ENCODE measurements at places on chromosomes 3 and 15.
A peak's percentile ranks its signal among the peaks of the same experiment; 100 is the strongest.

GRCh38 chr3:149352556-149352955, 19.1 kb upstream of the TM4SF18 start:
- DNase-seq, result peak; percentile 69

- DNase-seq, result peak; percentile 39
Observed at GRCh38 chr15:84982301-84982920, 755 bp downstream of the PDE8A start.

DNA sequence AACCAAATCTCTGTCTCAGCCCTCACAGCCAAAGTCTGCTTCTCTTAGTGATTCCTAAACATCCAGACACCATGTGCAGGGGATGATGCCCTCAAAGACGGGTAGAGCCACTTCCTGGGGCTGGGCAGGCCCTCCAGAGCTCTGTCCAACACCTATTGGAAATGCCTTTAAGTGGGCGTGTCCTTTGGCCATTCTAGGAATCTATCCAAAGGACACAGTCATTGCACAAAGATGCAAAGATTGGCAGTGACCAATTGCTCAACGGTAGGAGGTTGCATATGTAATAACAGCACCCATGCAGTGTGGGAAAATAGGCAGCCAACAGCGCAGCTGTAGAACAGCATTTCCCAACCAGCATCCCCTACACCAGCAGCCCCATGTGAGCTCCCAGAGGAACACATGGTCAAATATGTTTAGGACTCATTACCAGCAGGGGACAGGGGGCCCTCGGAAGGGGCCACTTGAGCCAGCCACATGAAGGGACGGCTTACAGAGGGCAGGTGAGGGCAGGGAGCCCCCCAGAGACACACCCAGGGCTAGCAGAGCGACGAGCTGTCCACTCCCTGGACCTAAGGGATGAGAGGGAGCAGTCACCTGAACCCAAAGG, 142.8 kb upstream of the IQSEC1 start:
- DNase-seq, result no peak

- no peak for DNase-seq
Observed at GRCh38 chr15:62052713-62053112, 7.5 kb downstream of the VPS13C start.

- DNase-seq, result no peak
Observed at GRCh38 chr3:188513662-188514328, 359.8 kb downstream of the LPP start.

- DNase-seq, result no peak
Observed at GRCh38 chr3:115685097-115685496, 61.8 kb downstream of the GAP43 start.

DNA sequence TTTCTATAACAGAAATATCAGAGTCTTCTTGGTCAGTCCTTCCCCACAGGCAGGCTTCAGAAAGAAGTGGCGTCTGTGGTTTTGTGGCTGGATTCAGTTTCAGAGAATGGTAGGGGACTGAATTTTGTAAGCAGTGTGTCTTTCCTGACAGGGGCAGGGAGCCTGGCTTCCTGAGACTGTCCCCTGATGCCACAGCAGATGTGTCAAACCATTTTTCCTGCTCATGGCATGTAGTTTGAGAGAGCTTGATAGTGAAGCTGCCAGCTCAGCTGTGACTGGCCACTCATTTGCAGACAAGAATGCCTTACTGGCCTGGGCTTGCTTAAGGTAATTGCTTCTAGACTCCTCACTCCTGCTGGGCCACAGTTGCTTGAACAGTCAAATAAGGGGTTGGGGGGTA, 26.4 kb downstream of the LARS2 start:
- no peak for DNase-seq

DNA sequence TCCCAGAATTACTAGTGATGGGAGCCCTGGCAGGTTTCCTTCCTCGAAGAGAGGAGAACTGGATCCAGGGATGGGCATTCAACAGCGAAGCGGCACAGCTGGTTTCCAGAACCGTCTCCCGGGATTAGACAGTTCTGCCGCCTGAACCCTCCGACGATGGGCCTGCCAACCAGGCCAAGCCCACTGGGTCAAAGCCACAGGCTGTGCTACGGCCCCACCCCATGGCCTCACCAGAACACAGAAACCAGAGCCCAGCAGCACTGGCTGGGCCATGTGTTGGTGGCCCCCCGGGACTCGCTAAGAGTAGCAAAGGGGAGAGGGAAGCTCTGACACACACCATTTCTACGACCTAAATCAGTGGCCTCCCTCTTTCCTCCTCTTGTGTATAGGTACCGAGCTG, 2.2 kb downstream of the C15orf62 start:
- no peak for DNase-seq

DNA sequence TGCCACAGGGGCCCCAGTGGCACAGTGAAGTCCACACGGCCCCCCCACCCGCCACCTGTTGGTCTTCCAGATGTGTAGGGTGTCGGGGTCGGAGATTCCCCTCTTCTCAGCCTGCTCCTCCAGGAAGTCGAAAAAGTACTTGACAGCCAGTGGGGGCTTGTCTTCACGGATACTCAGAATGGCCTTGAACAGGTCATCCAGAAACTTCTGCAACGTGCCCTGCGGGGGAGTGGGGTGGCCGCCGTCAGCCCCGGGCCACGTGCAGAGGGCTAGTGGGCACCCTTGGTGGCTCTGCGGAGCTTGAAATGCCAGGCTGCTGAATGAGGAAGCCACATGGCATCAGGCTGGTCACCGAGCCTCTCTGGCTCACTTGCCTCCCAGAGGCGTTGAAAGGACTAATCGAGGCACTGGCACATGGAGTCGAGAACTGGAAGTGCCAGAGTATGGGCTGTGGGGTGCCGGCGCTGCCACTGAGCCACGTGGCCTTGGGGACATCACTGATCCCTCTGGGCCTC, 16.6 kb downstream of the H1-8 start:
- DNase-seq, result no peak

DNA sequence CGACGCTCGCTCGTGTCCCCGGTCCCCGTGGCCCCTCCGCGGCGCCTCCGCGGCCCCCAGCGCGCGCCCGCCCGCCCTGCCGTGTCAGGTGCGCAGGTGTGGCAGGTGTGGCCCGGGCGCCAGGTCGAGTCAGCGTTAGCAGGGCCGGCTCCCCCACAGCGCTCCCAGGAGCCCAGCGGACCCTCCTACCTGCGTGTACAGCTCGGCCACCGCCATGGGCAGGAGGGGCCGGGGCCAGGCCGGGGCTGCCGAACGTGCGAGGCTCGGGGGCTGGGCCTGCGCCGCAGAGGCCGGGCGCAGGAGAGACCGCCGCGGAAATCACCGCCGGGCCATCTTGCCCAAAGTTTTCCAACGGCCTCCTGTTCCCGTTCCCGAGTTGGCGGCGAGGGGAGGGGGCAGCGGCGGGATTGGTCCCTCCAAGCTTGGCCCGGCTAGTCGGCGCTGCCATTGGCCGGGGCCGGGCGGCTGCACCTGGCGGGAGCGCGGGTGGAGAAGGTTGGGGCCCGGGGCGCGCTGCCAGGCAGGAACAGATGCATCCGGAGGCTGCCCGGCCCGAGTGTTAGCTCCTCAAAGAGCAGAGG, at the start of gene MYO5C:
MYO5C (minus strand) TSS at position 384 of the 581 bp plus-strand sequence; CDS start at position 216, 168 bp downstream.
- DNase-seq, result peak; percentile 76
